ENCODE measurements at places on chromosomes 13 and 19.

DNA sequence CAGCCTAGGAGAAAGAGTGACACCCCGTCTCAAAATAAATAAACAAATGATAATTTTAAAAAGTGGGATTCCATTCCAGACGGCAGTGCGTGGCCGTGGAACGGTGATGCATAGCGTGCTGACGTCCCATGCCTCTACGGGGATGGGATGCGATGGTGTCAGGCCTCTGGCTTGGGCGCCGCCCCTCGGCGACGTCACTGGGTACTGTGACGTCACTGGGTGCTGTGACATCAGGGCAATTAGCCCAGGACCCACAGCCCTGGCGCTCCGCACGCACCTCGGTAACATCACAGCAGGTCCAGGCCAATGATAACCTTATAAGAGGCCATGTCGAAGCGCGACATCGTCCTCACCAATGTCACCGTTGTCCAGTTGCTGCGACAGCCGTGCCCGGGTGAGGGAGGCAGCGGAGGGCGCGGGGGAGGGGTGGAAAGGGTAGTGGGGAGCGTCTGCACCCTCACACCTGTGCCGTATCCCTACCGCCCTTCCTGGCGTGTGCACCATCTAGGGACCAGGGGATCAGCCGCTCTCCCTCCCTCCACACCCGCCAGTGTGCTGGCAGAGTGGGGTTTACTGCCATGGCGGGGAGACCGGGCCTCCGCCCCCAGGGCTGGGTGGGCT lies at the start of gene GAPDHS:
Gene GAPDHS (plus strand): TSS at position 256 of the 621 bp plus-strand sequence. CDS start 72 bp downstream, at position 328.
- DNase-seq = no peak

DNA sequence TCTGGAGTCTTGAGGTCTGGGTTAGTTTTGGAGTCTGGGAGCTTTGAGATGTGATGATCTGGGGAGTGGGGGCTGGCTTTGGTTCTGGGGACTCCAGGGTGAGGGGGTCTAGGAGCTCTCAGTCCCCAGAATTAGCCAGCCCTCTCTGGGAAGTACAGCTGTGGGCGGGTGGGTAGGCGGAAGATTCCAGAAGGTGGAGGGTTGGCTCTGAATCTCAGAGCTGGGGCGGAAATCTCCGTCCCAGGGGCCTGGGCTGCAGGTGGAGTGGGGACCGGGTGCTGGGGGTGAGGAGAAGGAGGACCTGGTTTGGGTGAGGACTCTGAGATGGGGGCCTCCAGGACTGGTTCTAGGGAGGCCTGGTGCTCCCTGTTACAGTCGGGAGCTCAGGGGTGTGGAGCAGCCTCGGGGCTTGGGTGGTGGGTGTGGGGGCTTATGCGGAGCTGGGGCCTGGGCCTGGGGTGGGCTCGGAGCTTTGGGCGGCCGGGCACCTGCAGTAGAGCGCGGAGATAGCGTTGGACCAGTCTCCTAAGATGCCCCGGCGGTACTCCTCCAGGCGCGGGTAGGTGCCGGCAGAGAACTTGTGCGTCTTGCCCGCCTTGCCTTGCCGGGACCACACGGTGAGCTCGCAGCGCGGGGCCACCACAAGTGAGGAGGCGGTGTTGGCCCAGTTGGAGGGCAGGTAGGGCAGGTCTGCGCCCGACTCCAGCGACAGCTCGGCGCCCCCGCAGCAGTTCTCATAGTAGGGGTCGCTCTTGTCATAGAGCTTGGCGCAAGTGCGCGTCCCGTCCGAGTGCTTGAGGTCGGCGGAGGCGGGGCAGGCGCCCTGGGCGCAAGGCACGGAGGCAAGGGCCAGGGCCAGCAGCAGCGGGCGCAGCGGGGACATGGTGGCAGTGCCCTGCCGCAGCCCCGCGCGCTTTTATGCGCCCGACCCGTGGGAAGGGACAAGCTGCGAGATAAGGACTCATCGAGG lies at the start of gene SYCN:
Gene SYCN (minus strand): TSS at position 892 of the 970 bp plus-strand sequence. CDS start 9 bp downstream, at position 883.
- DNase-seq = no peak

DNA sequence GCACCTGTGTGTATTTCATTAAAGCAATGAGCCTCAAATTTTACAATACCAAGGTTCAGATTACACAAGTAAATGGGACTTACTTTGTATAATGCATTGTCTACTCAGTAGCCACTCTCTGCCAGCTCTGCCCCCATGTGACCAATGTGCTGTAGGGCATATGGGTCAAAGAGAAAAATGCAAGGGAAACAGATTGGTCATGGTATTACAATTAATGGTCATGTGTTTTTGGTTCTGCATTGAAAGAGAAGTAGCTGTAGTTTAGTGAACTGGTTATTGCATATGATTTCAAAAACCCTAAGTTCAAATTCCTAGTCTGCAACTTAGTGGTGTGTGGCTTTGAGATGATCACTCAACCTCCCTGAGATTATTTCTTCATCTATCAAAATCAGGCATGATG lies 545.4 kb downstream of the SUCLA2 start:
- no peak for DNase-seq

- DNase-seq = no peak
Measured at GRCh38 chr13:53167561-53167960, 138.9 kb downstream of the OLFM4 start.

- DNase-seq = no peak
Measured at GRCh38 chr13:28447989-28448388, 46.9 kb downstream of the FLT1 start.

GRCh38 chr13:30965380-30965779 lies 32.9 kb downstream of the TEX26 start:
- no peak for DNase-seq

- no peak for DNase-seq
Measured at GRCh38 chr13:43473437-43473836, 313.3 kb downstream of the ENOX1 start.

GRCh38 chr19:3046698-3047495 lies 15.4 kb downstream of the TLE5 start:
- DNase-seq = no peak

- DNase-seq = no peak
Measured at GRCh38 chr19:495402-496111, 729 bp upstream of the MADCAM1 start.

GRCh38 chr13:110890279-110891165 lies 24.3 kb downstream of the ANKRD10 start:
- DNase-seq = no peak

DNA sequence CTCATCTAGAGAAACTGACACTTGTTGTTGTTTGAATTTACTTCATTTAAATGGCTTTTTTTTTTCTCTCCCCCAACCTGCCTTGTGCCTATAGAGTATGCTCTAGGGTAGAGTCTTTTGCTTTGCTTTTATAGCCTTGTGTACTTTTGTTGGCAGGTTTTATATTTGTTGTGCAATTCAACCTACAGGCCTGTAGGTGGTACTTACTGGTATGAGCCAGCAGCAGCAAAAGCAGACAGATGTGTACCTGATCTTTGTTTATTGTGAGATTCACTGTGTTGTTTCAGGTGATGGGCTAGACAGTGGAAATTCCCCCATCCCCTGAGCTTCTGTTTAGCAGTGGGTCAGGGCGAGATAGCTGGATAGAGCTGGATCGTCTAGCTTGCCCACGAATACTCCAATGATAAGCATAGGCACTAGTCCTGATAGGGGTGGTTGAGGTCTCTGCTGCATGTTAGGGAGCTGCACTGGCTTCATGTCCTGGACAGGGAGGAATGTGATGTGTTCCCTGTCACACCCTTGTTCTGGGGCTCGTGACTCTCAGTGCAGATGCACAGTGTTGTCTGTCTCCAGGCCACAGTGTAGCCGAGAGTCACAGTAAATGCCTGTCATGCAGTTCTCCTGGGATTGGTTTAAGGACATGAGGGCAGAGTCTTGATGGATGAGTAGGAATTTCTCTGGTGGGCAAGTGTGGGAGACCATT lies 21.3 kb downstream of the DNAJC3 start:
- DNase-seq = no peak

DNA sequence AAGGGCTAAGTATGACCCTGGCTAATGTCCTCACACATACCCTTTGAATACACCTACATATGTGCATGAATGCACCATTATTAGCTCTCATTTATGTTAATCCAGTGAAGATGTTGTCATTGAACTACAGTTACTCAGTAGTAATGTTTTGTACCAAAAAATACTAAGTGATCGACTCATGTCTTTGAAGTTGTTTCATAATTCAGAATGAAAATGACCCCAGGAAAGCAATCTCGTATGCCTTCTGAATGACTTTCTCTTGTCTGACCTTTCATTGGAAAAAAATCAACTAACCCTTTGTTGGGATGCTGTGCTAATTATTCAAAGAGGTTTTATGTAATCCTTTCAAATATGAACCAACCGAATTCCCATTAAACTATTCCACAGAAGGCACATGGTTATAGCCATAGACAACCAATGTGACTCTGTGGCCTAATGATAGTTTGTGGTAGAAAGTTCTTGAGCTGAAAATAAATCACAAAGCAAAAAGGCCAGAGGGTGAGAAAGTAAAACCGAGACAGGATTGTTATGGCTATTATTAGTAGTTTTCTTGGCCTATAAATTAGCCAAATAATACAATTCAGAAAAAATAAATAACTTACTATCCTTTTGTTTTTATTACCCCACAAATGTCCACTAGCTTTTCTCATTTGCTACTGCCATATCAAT lies 86.8 kb upstream of the STARD13 start:
- DNase-seq = no peak

GRCh38 chr19:35911173-35911572 lies 3.1 kb upstream of the TYROBP start:
- no peak for DNase-seq

DNA sequence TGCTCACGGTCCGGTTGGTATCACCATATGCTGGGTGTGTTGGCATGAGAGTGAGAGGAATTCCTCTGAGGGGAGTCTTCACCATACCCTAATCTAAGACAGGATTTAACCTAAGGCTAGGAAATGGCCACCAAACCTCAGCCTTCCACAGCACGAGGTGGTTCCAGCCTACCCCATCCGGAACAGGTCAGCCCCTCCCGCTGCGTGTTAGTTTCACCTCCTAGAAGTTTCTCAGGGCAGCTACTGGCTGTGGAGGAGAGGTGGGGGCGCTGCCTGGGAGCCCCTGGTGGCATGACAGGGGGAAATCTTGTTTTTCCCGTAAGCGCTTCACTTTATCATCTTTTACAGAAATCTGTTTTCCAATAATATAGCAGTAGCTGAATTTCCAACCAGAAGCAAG lies 55.1 kb downstream of the RGCC start:
- peak; percentile 21 for DNase-seq

GRCh38 chr13:101492251-101492910 lies 39.9 kb downstream of the ITGBL1 start:
- no peak for DNase-seq

All from naive B cell (primary cell).